ENCODE measurements at places on chromosomes 13 and 19. TPM values are rescaled to one million over a fixed set of nuclear protein-coding genes. Genes with fewer than 3 reads are reported as not detected.

SOX1 gene
- total RNA-seq, result not detected

- peak; percentile 94 for DNase-seq
Measured at GRCh38 chr19:18112989-18113478, 15.5 kb downstream of the MAST3 start.

DNA sequence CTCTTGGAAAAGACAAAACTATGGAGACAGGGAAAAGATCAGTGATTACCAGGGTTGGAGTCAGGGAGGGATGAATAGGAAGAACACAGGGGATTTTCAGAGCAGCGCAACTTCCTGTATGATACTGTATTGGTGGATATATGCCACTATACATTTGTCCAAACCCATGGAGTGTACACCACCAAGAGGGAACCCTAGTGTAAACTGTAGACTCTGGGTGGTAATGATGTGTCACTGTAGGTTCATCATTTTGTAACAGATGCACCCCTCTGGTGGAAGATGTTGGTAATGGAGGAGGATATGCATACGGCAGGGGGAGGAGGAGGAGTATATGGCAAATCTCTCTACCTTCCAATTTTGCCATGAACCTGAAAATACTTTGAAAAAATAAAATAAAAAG, 68.1 kb downstream of the UFM1 start:
- DNase-seq, result no peak

DNA sequence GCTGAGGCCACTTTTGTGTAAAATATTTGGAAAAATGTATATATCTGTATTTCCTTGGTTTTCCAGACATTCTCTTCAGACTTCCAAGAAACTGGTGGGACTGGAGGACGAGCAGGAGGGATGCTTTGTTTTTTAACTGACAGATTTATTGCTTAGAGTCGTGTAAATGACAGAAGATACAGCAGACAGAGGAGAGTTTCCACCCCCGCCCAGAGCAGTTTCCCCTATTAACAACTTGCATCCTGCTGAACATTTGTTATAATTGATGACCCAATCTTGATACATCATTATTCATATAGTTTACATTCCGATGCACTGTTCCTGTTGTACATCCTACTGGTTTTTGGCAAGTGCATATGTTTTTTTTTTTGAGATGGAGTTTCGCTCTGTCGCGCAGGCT, 7.1 kb upstream of the DOCK6 start:
- DNase-seq, result no peak

DNA sequence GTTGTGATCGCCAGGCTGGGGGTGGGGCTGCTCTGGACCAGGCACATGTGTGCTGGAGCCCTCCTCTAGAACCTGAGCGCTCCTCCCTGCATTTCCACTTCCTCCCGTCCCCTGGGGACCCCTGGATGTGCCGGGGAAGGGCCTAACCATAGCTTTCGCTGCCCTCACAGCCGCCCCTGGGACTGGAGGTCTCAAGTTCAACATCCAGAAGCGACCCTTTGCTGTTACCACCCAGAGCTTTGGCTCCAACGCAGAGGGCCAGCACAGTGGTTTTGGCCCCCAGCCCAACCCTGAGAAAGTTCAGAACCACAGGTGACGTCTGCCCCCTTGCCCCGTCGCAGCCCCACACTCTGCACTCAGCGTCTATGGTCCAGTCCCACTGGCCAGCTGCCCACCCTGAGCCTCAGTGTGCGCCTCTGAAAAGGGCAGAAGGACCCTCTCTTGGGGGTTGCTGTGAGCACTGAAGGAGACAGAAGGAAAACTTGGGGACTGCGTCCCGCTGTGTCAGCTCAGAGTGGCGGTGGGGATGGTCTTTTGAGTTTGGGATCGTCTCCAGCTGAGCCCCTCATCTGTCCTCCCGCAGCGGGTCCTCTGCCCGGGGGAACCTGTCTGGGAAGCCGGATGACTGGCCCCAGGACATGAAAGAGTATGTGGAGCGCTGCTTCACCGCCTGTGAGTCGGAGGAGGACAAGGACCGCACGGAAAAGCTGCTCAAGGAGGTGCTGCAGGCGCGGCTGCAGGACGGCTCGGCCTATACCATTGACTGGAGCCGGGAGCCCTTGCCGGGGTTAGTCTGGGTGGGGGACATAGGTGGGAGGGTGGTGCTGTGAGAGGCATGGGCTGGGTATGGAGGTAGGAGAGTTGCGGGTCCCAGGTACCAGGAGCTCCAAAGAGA, 6.0 kb downstream of the LENG8 start:
- DNase-seq, result no peak

DNA sequence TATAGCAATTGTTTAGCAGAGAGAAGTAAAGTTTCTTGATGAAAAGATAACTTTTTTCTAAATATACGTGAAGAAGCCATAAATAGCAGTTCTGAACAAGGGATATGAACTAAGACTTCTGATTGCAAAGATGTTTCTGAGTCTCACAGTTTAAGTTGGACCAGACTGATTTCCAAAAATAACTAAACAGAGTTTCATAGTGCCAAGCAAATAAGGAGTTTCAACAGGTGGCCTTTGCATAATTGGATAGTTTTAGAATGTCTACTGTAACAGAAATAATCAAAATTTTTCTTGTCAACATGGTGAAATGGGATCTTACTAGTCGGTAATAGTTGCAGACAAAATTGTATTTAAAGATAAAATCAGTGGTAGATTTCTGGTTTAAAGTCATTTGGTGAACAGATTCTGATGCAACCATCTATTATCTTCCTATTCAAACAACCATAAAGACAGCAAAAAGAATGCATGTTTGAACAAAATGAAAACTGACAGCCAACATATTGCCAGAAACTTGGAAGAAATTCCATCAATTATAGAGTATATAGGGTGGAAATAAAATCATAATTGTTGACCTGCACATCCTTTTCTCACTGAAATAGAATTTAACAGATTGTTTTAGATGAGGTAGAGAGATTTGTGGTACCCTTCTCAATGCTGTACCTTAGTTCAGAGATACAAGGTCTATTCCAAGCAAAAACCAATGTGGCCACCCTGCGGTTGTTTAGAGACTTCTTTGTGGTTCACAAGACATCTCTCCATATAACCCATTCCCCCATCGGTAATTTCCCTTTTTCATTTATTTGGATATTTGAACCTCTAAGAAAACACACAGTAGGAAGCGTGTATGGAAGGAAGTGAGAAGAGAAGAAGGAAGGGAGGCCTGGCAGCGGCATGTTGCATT, 275.3 kb downstream of the COG6 start:
- no peak for DNase-seq

ERICH4 gene
- total RNA-seq, result not detected

- no peak for DNase-seq
Measured at GRCh38 chr19:10374931-10375330, 5.4 kb downstream of the TYK2 start.

SCEL gene
- total RNA-seq, result not detected

DNA sequence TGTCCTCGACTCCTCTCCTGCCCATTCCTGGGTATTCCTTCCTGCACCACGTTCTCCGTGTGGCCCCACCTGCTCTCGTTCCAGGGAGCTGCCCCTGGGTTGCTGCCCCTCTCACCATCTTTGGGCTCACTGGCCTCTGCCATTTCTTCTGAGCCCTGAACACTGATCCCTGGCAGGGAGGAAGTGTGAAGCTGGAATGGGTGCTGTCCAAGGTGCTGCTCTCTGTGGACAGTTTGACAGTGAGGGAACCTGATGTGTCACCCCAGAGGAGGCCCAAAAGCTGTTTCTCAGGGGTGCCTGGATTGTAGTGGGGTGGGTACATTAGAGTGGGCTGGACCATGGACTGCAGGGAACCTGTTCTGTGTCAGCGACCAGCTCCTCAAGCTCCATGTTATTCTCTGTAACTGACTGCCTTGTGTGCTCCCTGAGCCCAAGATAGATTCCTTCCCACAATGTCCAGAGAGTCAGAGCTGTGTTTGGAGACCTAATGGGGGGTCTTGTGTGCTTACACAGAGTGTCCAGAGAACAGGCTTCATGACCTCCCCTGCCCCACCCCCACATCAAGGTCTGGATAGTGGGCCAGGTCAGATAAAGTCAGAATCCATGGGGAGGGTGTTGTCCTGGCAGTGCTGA, 7.2 kb upstream of the CEACAM8 start:
- no peak for DNase-seq

GRCh38 chr13:62387647-62388046, 972.0 kb upstream of the PCDH20 start:
- DNase-seq, result no peak

- no peak for DNase-seq
Measured at GRCh38 chr13:63209330-63210017, 1793.8 kb upstream of the PCDH20 start.

EDNRB gene
- 21.7 TPM for total RNA-seq

SMAD9 gene
- 11.5 TPM for total RNA-seq

BABAM1 gene
- 70.5 TPM for total RNA-seq

- DNase-seq, result no peak
Measured at GRCh38 chr19:2242092-2242537, 5.5 kb downstream of the SF3A2 start.

GRCh38 chr13:42011601-42012350, 36.7 kb upstream of the DGKH start:
- DNase-seq, result no peak

GRCh38 chr13:98055623-98056022, 87.3 kb upstream of the FARP1 start:
- DNase-seq, result no peak

WASF3 gene
- 7.4 TPM for total RNA-seq

DNA sequence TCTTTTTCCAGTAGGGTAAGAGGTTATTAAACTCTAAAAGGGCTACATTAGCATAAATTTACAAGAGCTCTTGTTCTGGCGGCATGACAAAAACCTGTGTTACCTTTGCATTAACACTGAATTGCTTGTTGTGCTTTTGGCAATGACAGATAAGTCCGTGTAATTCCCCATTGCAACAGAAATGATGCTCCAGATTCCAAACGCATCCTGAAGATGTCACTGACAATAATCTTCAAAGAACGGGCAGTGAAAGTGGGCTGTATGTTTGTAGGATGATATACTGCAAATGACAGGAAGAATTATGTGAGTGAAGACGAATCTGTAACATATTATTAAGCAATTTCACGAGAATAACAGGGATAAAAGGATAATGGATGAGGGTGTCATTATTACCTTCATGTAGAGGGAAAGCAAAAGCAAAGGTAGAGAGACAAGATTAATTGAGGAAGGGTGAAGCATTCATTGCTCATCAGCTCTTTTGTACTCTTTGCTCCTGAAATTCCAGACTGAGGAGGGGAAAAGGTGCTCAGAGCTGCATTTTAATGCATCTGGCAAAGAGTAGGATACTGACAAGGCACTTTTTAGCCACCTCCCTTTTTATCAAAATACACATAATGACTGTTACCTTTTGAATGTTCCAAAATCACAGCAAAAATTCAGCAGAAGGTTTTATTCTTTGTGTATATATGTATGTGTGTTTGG, 38.5 kb upstream of the MAB21L1 start:
- DNase-seq, result no peak

DNA sequence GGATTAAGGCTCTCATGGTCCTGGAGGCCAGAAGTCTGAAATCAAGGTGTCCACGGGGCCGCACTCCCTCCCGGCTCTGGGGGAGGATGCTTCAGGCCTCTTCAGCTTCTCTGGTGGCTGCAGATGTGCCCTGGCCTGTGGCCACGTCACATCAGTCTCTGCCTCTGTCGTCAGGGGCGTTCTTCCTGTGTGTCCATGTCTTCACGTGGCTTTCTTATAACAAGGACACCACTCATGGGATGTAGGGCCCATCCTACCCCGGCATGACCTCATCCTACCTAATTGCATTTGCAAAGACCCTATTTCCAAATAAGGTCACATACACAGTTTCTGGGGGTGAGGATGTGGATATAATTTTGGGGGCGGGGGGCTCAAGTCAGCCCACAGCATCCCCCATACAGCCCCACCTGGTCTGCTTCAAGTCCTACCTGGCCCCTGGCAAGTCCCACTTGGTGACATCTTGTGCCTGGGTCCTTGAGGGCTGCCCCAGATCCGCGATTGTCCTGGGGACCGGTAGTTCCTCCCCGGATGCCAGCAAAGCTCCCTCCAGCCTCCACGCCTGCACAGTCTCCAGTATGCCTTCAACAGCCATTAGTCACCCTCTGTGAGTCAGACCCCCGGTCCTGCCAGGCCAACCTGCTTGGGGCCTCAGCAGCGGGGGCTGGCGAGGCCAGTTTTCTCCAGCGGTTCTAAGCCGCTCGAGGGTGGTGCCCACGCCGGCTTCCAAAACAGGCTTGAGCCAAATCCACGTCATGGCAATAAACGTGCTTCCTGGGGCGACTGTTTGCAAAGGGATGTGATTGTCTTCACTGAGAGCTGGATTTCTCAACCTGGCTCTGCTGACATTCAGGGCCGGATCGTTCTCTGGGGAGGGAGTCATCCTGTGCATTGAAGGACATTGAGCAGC, 32.2 kb downstream of the MYO9B start:
- DNase-seq, result peak; percentile 90

- DNase-seq, result no peak
Measured at GRCh38 chr13:31725841-31726240, 13.5 kb upstream of the RXFP2 start.

DNA sequence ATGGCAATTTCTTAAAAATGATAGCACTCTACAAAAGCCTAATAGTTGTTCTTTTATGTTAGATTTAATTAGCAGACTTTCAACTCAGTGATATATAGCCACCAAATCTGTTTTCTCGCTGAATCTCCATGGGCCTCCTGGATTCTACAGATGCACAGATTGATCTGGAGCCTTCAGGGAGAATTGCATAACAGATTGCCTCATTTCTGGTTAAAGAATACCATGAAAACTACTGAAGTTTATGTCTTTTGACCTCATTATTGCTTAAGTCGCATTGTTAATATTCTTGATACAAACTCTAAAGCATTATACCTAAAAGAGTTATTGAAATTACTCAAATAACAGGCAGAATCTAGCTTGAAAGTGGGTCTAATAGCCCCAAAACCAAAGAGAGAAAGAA, 53.7 kb upstream of the PRR20A start:
- DNase-seq, result no peak

DNA sequence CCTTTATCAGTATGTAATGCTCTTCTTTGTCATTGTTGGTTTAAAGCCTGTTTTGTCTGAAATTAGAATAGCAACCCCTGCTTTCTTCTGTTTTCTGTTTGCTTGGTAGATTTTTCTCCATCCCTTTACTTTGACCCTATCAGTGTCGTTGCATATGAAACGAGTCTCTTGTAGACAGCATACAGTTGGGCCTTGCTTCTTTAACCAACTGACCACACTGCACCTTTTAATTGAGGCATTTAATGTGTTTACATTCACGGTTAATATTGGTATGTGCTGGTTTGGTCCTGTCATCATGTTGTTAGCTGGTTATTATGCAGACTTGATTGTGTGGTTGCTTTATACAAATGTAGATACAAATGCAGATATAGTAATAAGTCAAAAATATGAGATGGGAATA, 71.1 kb downstream of the PDS5B start:
- DNase-seq, result no peak

DNA sequence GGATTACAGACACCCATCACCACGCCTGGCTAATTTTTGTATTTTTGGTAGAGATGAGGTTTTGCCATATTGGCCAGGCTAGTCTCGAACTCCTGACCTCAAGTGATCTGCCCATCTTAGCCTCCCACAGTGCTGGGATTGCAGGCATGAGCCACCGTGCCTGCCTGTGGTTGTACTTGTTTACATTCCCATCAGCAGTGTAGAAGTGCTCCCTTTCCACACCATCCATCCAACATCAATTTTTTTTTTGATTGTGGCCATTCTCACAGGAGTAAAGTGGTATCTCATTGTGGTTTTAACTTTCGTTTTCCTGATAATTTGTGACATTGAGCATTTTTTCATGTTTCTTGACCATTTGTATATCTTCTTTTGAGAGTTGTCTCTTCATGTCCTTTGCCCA, 1019.4 kb upstream of the SLC10A2 start:
- no peak for DNase-seq

- DNase-seq, result no peak
Measured at GRCh38 chr13:110925023-110925612, 10.2 kb upstream of the ANKRD10 start.

SYNGR4 gene
- total RNA-seq, result not detected
